ENCODE measurements at places on chromosomes 5 and 9.

- DNase-seq = no peak
Observed at GRCh38 chr9:13137426-13137825, 142.1 kb downstream of the MPDZ start.

- DNase-seq = no peak
Observed at GRCh38 chr5:93607367-93608258, 24.6 kb downstream of the NR2F1 start.

DNA sequence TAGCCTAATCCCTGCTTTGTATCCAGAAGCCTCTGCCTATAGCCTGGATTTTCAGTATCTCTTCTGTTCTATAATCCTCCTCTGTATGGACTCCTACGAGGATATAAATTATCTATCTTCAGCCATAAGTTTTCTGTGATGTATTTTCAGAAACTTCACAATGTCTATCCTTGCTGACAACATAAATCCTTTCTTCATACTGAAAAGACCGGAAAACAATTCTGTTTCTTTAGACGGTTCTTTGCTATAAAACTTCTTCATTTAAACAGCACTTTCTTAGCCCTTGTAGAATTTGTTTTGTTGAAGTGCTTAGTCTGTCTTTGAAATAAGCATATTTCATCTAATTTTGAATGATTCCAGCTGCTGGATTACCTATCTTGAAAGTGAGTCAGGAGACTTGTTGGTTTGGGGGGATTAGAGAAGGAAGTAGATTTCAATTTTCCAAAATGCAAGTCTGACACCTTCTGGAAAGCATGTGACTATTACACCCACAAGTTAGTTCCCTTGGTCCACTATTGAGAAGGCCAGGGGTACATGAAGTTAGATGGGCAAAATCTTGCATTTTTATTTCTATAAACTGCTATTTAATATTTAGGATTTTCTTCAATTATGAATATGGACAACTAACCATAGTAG is 96.3 kb upstream of the RANBP3L start:
- no peak for DNase-seq

- no peak for DNase-seq
Observed at GRCh38 chr9:27977931-27978330, 404.6 kb upstream of the C9orf72 start.

DNA sequence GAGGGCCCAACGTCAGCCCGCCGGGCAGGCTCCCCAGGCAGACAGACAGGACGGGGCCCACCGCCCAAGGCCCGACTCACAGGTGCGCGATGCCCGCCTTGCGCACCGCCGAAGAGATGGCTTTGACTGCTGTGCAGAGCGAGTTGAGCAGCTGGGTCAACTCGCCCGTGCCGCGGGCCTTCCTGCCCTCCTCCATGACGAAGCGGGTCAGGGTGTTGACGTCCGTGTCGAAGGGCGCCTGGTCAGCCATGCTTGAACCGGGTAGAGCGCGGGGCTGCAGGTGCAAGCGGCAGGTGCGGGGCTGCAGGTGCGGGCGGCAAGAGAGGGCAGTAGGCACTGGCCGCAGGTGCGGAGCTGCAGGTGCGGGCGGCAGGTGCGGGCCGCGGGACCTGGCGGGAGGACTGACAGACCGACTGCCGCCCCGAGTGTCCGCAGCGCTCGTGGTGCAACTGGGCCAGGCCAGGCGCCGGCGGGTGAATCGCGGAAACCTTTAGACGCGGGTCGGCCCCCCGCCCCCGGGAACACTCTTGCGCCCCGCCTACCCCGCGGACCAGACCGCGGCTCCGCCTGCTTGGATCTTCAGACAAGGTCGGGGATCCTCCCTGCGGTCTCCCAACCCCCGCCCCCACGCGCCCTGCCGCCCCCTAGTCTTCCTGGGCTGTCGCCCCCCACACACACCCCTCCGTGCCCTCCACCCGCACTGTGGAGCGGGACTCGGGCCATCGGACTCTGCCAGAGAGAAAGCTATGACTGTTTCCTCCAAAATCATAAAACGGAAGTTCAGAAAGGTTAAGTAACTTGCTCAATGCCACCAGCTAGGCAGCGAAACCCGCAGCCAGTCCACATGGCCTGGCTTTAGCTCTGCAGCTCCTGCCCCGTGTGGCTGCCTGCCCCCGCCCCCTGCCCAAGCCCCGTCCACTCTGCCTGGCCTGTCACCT is at the start of gene FBP1:
Gene FBP1, minus strand, starts transcription at position 458 of the 938 bp plus-strand sequence. Its CDS starts 208 bp downstream, at position 250.
- no peak for DNase-seq

- no peak for DNase-seq
Observed at GRCh38 chr5:10921160-10921559, 160.1 kb upstream of the DAP start.

- DNase-seq = no peak
Observed at GRCh38 chr5:177472460-177473442, 683 bp downstream of the DBN1 start.

DNA sequence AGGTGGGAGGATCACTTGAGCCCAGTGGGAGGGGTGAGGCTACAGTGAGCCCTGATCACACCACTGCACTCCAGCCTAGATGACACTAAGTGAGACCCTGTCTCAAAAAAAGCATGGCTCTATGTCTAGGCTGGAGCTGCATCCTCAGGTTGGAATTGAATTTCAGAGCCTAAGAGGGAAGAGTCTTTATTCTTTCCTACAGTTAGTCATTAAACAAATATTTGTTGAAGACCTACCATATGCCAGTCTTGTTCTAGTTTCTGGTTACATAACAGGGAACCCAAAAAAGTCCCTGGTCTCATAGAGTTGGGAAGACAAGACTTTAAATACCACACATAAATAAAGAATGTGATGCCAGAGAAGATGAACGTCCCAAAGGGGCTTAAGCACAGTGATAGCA is 6.9 kb upstream of the GRPEL2 start:
- no peak for DNase-seq

DNA sequence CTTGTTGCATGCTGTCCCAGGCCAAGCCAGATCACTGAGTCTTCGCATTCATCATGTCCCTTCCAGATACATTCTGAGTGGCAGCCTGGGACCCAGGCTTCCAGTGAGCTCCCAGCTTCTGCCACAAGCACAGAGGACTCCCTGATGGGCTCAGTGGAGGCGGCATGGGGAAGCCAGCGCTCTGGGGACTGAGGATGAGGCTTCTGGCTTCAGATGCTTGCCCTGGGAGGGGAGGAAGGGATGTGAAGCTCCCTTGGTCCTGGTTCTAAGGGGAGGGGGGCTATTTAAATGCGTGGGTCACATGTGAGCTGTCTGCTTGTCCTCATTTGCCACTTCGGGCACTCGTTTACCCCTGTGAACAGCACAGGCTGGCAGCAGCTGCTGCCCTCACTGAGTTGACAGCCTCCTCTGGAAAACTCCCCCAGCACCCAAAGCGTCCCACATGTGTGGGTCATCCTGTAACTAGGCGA is 174.0 kb downstream of the NR3C1 start:
- DNase-seq = no peak

GRCh38 chr5:123885081-123885480 is 373.1 kb downstream of the CSNK1G3 start:
- DNase-seq = no peak

Measured in NK-92 treated with Interleukin-12 subunit alpha and Interleukin-12 subunit beta, amount 100 ng/mL, for 24 hours (cell line).